ENCODE measurements at places on chromosomes 1 and 21.

DNA sequence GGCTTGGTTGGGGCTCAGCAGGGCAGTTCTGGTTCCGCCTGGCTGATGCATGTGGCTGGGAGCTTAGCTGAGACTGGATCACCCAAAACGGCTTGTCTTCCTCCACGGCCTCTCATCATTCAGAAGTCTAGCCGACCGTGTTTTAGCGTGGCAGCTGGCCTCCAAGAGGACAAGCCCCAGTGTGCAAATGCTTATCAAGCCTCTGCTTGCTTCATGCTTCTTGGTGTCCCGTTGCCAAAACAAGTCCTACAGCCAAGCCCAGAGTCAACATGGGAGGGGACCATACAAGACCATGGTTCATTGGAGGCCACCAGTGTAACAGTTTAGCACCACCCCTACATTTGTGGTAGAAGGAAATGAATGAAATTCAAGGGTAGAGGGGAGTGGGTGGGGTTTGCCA lies 10.5 kb upstream of the KDF1 start:
- no peak for DNase-seq

DNA sequence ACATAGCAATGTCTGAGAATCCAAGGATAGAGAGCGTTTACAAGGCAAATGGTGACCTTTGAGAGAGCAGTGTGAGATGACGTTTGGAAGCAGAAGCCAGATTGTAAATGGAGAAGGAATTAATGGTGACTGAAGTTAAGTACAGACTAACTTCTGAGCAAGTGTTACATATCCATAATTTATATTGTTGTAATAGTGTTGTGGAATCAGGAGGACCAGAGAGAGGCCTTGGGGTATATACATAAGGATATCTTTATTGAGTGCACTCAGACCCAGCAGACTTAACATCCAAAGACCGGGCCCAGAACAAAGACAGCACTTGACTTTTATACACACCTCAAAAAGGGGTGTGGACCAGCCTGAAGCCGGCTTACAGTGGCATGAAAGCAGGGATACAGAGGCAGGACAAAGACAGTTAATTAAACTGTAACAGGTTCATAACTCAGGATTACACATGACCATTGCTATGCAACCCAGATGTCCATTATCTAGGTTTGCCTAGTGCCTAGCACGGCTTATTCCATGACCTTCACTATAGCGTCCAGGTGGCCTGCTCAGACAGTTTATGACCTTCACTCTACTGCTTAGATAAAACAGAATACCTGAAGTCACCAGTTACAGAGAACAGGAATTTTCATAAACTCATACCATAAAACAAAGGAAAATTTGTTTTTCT lies 2.7 kb upstream of the MGST3 start:
- DNase-seq = no peak

DNA sequence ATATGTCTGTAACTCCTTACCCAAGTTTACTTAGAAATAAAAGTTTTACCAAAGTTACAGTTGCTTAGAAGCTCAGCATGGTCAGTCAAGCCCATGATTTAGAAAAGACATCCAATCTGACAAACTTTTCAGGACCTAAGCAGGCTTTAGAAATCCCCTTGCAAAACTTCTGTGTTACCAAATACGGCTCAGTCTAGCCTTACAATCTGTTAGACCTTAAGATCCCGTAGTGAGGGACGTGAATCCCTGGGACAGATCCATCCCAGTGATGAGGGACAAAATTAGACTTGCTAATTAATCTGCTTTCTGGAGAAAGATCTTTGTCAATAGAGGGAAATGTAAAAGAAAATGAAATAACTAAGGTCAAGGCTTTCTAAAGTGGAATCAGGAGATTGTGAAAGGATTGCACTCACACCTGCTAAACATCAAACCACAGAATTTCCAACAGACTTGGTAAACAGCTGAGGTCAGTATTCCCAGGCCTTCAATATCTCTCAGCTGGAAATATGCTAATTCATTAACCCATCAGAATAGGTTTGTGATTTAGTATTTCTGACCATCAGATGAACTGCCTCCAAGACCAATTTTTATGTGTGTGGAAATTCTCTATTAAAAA lies 375.3 kb downstream of the DUSP10 start:
- DNase-seq = no peak

- DNase-seq = no peak
Observed at GRCh38 chr1:14794906-14795305, 196.4 kb downstream of the KAZN start.

DNA sequence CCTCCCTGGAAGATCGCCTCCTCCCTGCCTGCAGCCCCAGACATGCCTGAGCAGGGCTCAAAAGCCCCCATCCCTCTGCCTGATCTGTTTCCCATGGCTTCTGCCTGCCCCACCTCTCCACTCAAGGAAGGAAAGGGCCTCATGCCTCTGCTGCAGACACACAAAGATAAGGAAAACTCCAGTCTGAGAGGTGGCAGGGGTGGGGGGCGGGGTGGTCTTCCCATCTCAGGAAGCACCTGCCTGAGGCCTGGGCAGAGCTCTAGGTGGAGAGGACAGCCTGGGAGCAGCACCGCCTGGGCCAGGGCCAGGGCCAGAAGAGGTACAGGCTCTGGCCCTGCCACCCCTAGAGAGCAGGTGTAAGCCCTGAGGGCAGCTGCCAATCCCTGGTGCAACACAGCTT lies 4.1 kb upstream of the GJB3 start:
- DNase-seq = no peak

- DNase-seq = no peak
Observed at GRCh38 chr1:178263341-178263740, 169.4 kb downstream of the RASAL2 start.

Data from CD4-positive, alpha-beta T cell (primary cell).